ENCODE measurements at places on chromosomes 7 and 10.

DNA sequence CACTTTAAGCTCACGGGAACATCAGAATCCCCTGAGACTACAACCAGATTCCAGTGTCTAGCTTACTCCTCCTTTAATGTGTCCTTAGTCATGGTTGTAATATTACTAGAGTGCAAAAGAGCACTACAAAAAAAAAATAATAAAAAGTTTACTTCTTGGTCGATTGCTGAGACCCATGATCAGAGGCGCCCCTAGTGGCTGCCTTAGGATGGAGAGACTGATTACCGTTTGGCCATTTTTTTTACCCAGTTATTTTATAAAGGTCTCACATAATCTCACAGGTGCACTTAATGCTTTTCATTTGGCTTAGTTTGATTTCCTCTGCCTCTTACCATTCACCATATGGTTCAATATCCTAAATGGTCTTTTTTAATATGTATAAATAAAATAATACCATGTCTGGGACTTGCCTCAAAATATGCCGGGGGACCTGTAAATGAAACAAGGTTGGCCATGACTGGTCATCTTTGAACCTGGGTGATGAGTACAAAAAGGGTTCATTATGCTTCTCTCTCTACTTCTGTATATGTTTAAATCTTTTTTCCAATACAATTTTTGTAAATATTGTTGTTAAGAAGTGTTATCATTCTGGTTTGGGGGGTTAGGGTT, 331.5 kb upstream of the NFE2L3 start:
- DNase-seq: peak; percentile 64

GRCh38 chr7:129993275-129993674, 40.5 kb upstream of the UBE2H start:
- DNase-seq: no peak

DNA sequence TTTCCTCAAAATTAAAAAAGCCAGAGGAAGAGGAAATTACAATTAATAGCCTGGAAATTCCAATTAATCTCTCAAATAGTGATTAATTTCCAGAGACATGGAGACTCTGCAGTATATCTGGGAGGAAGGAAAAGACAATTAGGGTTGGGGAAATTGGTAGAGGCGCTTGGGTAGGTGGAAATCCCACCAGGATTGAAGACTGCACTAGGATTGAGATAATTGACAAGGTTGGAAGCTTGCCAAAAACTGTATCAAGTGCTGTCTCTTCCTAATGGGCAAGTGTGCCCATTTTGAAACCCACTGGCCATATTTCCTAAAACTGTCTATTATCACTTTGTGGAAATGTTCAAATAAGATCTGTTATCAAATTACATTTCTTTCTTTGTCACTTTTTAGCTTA, 21.6 kb downstream of the CHN2 start:
- DNase-seq: no peak

- no peak for DNase-seq
Measured at GRCh38 chr10:22740180-22740579, 25.8 kb upstream of the PIP4K2A start.

- DNase-seq: no peak
Measured at GRCh38 chr7:33024189-33024757, 38.3 kb downstream of the NT5C3A start.

- no peak for DNase-seq
Measured at GRCh38 chr7:118708741-118709140, 484.2 kb downstream of the ANKRD7 start.

- no peak for DNase-seq
Measured at GRCh38 chr10:81886939-81887338, 11.9 kb downstream of the NRG3 start.

- no peak for DNase-seq
Measured at GRCh38 chr10:43205681-43206390, 61.0 kb downstream of the RASGEF1A start.

- no peak for DNase-seq
Measured at GRCh38 chr10:64209561-64209960, 688.4 kb downstream of the REEP3 start.

DNA sequence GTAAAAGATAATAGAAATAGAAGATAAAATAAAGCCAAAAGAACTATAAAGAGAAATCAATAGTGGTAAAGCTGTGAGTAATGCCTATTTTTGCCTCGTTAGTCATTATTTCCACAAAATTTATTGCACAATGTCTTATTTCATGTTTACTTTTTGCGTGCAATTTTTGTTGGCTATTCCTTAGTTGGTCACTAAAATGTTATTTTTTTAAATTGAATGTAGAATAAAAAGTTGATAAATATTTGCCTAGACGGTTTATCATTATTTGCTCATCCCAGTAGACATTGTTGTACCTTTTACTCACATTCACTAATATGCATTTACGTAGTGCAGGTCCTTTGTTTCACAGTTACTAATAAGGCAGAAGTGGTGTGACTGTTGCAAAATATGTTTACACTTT, 227.8 kb upstream of the BMPER start:
- DNase-seq: no peak

GRCh38 chr7:111942450-111943081, 263.6 kb downstream of the DOCK4 start:
- no peak for DNase-seq

- DNase-seq: no peak
Measured at GRCh38 chr7:157436763-157437480, 100.1 kb downstream of the DNAJB6 start.

DNA sequence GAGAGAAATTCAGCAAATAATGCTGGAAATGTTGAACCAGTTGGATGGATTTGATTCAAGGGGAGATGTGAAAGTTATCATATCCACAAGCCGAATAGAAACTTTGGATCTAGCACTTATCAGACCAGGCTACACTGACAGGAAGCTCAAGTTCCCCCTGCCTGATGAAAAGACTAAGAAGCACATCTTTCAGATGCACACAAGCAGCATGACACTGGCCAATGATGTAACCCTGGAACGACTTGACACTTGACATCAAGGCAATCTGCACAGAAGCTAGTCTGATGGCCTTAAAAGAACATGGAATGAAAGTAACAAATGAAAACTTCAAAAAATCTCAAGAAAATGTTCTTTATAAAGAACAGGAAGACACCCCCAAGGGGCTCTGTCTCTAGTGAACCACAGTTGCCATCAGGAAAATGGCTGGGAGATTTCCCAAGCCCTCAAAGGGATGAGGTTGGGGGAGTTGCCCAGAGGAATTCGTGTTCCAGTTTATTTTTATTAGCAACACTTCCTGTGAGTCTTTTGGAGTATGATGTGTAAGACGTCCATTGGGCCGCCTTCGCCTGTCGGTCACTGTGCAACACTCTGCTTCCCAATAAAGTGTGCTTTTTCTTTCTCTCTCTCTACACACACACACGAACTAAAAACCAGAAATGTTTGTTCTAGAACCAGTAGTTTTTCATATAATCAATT, 200.0 kb downstream of the HIBADH start:
- DNase-seq: no peak

GRCh38 chr7:151013733-151014497, 10.4 kb downstream of the ATG9B start:
- DNase-seq: peak; percentile 99

- no peak for DNase-seq
Measured at GRCh38 chr7:152369518-152369917, 66.3 kb downstream of the KMT2C start.

DNA sequence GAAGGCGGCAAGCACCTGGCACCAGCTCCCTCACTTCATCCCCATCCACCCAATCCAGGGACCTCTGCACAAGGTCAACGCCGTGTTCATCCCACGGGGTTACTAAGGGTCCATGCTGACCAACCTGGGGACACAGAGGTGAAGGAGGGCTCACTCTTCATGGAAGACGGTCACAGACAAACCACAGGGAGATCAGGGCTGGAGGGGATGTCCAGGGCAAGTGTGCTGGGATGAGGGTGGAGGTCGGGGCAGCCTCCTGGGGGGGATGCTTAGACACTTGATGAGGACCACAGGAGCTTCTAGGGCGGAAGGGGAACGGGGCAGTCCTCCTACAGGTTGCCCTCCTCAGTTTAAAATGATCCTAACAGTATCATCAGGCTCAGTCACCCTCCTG, 46.7 kb downstream of the FAM53B start:
- no peak for DNase-seq

DNA sequence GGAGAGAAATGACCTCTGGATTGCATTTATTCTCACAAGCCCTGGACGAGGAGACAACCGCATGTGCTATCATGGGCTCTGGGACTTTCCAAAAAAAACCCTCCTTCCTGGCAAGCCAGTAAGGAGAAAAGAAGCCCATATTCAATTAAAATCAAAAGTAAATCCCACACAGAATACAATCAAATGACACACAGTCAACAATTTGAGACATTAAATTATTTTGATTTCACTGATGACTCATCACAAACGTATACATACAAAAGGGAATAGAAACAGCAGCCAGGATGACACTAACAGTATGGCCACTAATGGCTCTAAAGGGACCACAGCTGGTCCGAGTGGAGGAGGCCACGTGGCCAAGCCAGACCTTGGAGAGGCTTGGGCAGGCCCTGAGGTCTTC, 24.9 kb downstream of the LRRC20 start:
- no peak for DNase-seq

GRCh38 chr7:141673346-141673745, 28.6 kb downstream of the DENND11 start:
- DNase-seq: no peak

GRCh38 chr7:114932991-114933390, 11.1 kb downstream of the MDFIC start:
- no peak for DNase-seq

GRCh38 chr7:69857014-69857413, 258.7 kb downstream of the AUTS2 start:
- DNase-seq: no peak

GRCh38 chr7:2838873-2839578, 5.1 kb downstream of the GNA12 start:
- no peak for DNase-seq

GRCh38 chr10:63241841-63242281, 108.7 kb downstream of the NRBF2 start:
- no peak for DNase-seq

DNA sequence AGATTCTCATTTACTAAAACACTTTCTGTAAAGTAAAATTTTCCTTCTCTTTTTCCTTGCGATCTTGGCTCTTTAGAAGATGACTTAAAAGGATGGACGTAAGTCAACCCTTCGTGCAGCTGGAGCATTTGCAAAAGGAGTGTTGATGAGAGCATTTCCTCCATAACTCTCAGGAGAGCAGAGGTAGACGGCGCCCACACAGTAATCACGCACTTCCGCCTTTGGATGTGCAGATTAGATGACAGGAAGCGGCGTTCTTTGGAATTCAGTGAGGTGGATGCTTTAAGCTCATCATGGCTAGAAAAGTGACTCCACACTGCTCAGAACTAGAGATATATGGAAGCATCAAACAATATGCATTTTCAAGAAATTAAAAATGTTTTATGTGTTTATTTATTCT, 43.0 kb upstream of the NPS start:
- no peak for DNase-seq

DNA sequence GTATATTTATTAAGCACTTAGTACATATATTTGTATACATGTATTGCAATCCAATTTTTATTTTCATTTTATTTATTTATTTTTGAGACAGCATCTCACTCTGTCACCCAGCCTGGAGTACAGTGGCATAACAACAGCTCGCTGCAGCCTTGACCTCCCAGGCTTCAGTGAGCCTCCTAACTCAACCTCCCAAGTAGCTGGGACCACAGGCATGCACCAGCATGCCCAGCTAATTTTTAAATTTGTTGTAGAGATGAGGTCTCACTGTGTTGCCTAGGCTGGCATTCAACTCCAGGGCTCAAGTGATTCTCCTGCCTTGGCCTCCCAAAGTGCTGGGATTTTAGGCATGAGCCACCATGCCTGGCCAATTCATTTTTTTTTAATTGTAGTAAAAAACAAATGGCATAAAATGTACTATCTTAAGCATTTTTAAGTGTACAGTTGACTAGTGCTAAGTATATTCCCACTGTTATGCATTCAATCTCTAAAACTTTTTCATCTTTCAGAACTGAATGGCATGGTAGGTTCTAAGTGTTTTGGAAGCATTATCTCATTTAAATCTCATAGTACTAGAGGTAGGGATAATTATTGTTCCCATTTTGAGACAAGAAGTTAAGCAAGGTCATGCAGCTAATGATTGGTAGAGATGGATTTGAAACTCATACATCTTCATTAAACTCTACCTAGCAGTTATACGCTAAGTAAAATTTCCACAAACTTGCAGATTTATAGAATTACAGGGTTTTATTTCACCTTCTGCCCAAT, 264.0 kb upstream of the NFE2L3 start:
- no peak for DNase-seq

GRCh38 chr10:24661376-24661775, 62.3 kb downstream of the ARHGAP21 start:
- DNase-seq: no peak

DNA sequence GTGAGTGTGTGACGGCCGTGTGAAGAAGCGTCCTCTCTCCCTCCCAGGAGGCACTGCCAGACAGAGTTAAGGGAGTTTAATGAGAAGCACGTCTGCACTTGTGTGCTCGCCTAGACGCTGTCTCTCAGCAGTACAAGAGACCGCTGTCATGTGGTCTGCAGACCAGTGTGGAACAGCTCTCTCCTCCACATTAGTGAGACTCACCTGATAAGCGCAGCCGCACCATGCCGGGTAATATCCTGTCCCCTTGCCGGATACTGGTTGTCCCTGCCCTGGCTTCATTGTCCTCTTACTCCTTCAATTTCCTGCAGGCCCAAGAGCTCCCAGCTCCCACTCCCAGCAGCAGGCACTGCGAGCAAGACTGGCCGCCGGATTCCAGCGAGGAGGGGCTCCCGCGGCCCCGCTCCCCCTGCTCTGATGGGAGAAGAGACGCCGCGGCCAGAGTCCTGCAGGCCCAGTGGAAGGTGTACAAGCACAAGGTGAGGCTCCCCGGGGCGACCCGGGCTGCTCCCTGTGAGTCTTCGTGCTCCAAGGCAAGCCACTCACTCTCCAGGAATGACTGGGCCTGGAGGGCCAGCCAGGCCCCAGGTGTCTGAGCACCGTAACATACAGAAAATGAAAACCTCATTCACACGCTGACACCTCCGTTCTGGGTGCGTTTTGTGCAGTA, 33.5 kb upstream of the TTYH3 start:
- no peak for DNase-seq

DNA sequence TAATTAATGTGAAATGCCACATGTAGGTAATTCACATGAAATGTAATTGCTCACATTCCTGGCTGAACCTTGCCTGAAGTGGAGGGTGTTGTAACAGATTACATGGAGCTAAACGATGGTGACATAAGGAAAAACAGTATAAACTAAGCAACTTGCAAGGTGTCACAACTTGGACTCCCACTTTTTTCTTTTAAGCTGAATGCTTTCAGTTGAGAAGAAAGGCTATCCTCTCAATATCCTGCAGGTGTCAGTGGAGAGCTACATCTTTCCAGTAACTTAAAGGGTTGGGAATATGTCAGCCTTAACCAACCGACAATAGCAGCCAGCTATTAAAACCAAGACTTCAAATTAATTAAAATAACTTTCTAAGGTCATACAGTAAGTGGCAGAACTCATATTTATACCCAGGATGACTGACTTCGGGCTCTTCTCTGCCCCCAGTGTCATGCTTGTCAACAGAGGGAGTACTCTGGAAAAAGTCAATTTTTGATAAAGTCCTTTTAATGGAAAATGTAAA, 33.7 kb downstream of the NRBF2 start:
- peak; percentile 87 for DNase-seq

DNA sequence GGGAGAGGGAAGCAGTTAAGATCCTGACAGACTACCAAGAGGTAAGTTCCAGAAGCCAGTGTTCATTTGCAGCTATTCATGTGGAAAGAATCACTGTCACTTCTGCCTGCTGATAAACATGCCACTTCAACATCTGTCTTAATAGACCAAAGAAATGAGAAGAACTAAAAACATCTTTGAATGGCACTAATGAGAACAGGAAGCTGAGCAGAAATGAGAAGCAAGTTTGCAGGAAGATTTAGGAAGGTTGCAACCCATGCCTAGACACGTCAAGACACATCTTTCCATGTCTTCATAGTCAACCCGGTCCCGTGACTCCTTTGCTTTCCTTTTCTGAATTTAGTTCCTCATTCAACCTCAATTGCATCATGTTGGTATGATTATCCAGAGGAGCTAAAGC, 180.0 kb downstream of the PDE1C start:
- no peak for DNase-seq
